ENCODE measurements at places on chromosomes 4 and X.

DNA sequence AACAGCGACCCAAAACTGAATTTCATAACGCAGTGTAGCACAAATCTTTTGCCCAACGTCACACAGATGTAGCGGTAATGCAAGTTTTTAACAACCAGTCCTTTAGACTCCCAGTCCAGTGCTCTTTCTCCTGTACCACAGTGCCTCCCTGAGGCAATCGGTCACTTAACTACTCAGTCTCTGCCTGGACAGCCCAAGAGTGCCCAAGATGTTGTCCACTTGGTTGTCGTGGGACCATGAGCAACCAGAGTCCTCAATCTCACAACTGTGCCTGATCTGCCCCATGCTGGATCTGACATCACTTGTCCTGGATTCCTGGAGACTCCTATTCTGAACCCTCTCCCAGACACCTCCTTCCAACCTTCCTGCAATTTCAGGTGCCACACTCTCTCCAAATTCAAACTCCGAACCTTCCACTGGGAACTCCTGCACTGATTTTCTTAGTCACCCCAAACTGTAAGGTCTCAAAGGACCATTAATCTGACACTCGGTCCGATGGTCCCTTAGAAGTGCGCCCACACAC, 702 bp downstream of the MMGT1 start:
- DNase-seq, result peak; percentile 12

DNA sequence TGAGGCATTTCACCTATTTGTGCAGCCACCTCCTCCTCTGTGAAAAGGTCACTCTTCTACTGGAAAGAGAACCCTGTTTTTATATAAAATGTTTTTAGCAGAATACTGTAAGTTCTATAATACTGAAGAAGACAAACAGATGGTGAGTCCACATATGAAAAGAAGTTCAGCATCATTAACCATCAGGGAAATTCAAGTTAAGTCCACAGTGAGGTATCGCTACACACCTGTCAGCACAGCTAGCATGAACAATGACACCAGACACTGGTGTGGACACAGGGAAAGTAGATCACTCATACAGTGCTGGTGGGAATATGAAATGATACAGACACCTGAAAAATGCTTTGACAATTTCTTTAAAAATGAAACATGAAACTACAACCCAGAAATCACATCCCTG, 133.0 kb downstream of the MAD2L1 start:
- DNase-seq, result no peak

DNA sequence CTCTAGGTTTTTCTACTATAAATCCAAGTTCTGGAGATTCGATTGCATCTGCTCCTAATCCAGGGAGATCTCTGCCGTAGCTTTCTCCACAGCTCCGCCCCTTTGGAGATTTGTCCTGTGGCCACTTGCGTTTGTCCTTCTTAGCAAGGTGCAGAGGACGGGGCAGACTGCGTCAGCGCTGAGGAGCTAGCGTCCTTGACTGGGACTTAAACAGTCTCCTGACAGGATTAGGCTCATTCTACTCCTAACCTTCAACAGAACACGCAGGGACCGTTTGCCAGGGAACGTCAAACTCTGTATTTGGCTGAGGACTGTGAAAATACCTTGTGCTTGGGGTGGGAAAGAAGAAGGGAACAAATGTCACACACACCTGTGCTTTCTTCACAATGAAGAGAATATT, 38.6 kb downstream of the SORBS2 start:
- no peak for DNase-seq

DNA sequence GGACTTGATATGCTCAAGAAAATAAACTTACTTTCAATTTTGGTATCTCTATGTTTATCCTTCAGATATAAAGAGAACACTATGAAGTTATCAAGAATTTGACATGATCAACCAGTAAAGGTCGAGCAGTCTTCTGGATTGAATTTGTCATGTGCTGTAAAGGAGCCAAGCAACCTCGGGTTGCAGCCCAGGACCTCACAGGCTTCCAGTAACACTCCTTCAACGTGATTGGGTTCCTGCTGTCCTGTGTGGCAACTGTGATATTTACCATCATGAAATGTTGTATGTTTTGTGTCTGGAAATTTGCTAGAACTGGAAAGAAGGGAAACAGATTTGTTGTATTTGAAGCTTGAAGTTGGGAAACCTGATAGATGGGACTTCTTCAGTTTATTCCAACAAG, 52.0 kb upstream of the UGT2B7 start:
- DNase-seq, result no peak

DNA sequence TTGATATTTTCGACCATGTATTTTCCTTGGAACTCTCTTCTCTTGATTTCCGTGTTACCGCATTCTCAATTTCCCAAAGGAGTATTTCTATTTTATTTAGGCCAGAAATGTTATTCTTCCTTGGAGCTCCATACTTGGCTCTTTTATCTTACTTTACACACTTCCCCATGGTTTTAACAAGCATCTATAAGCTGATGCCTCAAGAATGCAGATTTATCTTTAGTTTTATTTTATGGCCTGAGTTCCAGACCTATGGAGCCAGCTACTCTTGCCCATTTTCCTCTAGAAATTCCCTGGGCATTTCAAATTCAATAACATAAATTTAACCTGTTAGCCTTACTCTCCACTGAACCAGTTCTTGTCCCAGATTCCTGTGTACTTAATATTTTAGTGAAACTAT, 43.7 kb downstream of the SULT1E1 start:
- DNase-seq, result no peak

DNA sequence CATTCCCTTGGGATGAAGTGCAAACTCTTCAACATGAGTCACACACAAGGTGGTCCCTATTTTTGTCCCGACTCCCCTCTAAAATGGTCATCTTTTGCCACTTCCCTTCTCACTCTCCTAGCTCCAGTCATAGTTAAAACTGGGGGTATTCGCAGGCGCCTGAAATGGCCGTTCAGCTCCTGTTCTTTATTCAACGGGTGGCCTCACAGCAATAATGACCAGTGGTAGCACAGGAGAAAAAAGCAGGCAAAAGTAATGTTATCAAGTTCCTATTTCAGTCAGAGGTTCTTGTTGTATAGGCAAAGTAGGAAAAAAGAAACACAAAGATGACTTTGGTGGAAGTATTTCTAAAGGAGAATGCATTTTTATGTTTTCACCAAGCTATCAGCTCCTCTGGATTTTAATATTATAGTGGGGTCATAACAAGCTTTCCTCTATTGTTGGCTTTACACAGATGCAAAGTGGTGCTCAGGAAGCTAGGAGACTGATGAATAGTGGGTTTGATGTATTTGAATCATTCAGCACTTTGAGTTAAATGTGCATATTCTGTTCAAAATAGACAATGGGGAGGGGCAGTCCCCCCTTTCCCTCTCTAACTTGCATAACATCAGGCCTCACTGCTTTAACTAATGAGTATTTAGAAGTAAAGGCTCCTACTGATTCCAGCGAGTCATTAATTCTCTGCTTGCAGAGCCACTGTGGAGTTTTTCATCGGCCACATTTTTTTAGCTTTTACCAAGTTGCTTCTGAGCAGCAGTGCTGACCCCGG, 171.2 kb upstream of the NDP start:
- DNase-seq, result no peak

DNA sequence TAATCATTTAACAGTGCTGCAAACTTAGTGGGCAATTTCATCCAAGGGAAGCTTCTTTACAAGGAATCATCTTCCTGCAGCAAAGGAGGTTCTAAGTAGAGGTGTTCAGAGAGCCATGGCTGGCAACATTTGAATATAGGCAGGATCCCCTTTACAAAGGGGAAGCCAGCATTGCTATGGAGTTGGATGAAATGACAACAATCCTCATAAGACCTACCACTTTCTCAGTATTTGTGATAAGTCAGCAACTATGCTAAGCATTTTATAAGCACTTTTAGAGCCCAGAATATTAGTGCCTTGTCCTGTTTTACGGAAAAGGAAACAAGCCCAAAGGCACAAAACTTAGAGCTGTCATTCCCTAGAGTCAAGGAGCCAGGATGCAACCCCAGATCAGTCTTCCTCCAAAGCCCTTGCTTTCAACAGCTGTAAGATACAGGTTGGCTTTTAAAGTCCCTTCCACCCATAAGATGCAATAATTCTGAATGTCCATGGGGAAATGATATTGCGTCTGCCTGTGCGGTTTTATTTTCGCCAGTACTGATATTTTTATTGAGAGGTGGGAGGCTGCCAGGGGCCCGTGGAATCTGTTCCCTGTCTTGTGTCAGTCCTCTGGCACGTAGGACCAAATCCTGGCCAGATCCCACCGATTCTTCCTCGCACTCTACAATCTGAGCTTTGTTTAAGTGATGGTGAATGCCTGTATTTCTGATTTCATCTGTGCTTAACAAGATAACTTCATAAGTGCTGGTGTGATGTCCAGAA, 59.1 kb downstream of the SMIM20 start:
- DNase-seq, result no peak

GRCh38 chrX:155070663-155070974, 317 bp downstream of the CMC4 start:
- DNase-seq, result peak; percentile 32

DNA sequence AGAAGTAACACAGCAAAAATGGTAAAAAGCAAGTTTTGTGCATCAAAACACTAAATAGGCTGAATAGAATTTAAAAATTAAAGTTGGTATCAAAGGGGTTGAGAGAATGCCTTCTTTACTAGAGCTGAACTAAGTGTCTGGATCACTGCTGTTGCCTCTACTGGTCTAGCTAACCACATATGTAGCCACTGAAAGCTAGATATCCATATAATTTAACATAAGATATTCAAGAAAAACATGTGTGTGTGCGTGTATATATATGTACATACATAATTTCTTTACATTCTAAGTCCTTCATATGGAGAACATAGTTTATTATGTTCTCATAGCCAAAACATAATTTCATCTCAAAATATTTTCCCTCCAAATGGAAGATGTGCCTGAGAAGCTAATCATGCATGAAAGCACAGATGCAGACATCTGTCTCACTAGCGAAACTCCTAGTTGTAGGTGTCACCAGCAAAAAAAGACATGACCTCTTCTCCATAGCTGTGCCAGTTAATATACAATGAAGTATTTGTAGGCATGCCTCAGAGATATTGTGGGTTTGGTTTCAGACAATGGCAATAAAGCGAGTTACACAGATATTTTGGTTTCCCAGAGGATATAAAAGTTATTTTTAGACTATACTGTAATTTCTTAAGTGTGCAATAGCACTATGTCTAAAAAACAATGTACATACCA, 47.3 kb downstream of the PDE5A start:
- DNase-seq, result no peak

DNA sequence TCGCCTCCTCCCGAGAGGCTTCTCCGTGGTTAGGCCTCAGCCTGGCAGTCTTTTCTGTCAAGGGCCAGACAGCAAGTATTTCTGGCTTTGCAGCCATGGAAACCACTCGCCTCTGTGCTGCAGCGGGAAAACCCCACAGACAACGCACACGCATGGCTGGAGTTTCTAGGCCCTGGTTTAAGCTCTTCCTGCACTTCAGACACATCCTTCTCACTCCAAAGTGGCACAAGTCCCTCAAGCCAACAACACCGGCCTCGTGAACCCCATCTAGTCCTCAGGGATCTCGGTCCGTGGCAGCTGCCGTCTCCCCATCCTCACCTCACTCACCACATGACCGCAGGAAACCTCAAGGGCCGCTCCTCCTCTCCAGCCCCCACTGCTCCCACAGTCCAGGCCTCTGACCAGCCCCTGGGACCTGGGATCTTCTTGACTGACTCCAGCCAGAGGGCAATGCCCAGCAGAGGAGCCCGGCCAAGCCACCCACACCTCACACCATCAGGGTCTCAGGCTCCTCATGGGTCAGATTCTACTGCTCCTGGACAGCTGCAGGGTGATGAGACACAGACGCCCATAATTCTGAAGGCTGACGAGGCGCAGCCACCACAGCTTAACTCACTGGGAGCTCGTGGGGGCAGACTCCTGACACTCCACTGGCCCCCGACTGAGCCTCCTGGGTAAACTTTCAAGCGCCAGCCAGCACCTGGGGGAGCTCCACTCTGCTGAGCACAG, 21.7 kb downstream of the LETM1 start:
- DNase-seq, result no peak

DNA sequence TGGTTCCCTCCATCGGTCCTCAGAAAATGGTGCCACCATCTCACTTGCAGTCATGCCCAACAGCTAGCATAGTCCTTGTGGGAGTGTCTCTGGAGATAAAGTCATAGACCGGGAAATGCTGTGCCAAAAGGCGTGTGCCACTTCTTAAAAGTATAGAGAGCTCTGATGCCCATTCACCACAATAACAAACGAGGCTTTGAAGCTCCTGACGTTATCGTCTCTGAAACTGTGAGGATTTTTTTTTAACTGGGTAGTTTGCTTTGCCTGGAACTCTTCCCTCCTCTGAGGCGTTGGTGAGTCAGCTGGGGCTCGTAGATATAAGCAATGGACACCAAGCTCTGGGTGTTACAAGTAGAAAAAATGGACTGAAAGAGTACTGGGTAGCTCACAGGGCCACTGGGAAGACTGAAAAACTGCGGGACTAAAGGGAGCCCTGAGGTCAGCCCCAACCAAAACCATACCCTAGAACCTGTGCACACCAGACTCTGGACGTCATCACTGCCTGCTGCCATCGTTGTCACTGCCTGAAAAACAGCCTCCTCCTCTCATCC, 89.4 kb upstream of the TRIM2 start:
- no peak for DNase-seq

DNA sequence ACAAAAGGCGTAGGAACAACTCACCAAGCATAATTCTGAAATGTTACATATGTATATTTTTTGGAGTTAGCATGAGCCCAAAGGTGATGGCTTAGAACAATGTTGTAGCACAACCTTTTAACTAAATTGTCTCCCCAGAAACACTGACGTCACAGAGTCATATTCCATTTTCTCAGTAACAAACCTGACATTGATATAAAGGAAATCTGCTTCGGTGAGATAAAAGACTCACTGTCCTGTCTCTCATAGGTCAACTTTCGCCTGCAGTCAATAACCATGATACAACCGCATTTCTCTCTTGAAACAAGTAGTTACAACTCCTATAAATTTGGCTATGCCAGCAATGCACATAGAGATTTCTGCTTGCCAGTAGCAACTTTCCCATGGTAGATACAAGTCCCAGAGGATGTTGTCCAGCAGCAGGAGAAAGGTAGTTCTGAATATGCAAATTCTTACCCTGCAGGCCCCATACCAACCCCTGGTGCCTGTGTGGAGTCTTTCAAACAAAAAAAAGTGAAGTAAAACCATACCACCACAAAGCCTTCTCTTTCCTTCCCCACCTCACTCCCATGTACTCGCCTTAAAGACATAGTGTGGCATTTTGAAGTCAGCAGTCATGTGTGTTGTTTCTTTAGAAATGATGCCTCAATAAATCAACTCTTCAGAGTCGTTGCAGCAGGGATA, 47.9 kb downstream of the MTM1 start:
- no peak for DNase-seq

DNA sequence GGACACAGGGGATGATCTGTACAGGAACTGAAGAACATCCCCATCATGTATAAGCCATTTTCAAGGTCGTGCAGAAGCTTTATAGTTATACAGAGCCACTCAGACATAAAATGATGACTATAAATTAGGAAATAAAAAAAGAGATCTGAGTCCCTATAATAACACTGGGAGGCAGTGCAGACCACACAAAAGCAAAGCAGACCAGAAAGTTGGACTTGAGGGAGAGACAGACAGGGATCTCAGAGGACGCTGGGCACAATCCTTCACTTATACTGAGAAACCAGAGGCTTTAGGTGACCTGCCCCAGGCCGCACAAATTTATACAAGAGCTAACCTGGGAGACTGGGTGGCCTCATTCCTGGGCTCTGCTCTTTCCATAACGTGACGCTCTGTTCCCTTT, 70.5 kb downstream of the HADH start:
- peak; percentile 61 for DNase-seq

- DNase-seq, result no peak
These were observed 7.8 kb upstream of the RNF128 start for GRCh38 chrX:106718709-106719108.
